Fibroblast of lung (primary cell): ENCODE measurements at places on chromosomes 1 and 21. TPM values are rescaled to one million over a fixed set of nuclear protein-coding genes. Genes with fewer than 3 reads are reported as not detected.

- H3K4me3 ChIP-seq, result peak overlapping the region; percentile 22
- peak; percentile 98 for DNase-seq
- peak overlapping the region; percentile 26 for H3K27ac ChIP-seq
- H3K4me1 ChIP-seq, result peaks cover 3% of the 10 kb centered on the region
These were observed 332.4 kb downstream of the CAMTA1 start for GRCh38 chr1:7117399-7118281.

DNA sequence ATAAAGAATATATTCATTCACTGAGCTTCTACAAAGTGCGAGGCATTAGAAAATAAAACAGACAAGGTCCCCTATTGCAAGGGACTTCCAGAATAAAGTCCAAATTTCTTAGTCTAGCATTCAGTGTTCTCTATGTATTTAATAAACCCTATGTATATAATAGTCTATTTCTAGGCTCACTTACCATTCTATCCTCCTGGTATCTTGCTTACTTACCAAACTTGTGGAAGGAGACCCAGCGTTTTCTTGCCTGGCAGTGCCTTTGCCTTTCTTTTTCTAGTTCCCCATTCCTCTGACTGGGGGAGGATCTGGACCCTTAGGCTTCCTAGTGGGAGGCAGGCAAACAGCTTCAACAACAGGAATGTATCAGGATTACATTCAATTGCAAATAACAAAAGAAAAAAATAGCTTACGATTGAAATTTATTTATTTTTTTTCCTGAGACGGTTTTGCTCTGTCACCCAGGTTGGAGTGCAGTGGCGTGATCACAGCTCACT lies 690 bp upstream of the RNF19B start:
- no peaks in the 10 kb centered on the region for H3K36me3 ChIP-seq
- H3K4me1 ChIP-seq, result peaks cover 12% of the 10 kb centered on the region
- H3K27ac ChIP-seq, result no peak overlapping the region
- H3K27me3 ChIP-seq, result no peaks in the 10 kb centered on the region
- no peak overlapping the region for H3K4me3 ChIP-seq

DNA sequence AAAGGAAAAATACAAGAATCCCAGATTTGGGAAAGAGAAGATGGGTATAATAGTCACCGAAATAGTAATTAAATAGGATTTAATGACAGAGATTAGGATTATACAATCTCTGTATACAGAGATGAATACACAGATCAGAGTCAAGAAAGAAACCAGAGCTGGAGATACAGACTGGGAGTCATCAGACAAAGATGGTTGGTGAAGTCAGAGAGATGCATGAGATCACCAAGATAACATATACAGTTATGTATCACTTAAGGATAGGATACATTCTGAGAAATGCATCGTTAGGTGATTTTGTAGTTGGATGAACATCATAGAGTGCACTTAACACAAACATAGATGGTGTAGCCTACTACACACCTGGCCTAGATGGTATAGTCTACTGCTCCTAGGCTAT lies 49.8 kb downstream of the VCAM1 start:
- H3K36me3 ChIP-seq, result no peaks in the 10 kb centered on the region
- H3K27me3 ChIP-seq, result no peaks in the 10 kb centered on the region
- no peaks in the 10 kb centered on the region for H3K4me1 ChIP-seq
- H3K27ac ChIP-seq, result no peak overlapping the region
- H3K4me3 ChIP-seq, result no peak overlapping the region
- DNase-seq, result no peak

DNA sequence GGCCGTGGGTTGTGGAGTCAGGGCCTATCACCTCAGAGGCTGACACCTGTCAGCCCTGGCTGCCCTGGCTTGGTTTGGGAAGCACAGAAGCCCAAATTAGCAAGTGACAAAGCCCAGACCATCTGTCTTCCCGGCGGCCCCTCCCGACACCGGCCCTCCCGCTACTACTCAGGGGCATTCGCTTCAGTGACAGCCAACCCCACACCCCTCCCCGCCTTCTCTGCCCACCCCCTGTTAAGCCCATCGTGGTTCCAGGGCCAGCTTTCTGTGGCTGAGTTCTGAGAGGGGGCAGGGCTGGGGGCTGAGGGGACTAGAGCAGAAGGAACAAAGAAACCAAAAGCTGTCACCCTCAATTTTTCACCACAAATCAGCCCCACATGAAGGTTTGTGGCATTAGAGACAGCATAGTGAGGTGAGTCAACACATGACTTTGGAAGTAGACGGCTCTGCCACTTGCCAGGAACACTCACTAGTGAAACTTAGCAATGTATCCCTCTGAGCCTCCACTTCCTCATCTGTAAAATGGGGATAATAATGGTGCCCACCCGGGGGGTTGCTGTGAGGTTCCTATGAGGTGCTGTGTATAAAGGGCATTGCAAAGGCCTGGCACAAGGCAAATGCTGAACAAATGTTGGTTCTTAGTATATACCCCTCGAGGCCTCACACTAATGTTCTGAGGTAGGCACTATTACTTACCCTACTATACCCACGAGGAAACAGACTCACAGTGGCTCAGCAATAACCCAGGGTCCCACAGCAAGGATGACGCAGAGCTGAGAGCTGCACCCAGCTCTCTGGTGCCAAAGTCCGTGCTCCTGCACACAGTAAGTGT lies 5.2 kb upstream of the TNNI1 start:
- H3K27me3 ChIP-seq, result peaks cover 14% of the 10 kb centered on the region
- DNase-seq, result no peak
- H3K4me1 ChIP-seq, result no peaks in the 10 kb centered on the region
- no peaks in the 10 kb centered on the region for H3K36me3 ChIP-seq
- no peak overlapping the region for H3K27ac ChIP-seq

GRCh38 chr1:98104289-98104688 lies 183.5 kb upstream of the DPYD start:
- peaks cover 7% of the 10 kb centered on the region for H3K4me1 ChIP-seq
- H3K27me3 ChIP-seq, result no peaks in the 10 kb centered on the region
- no peak overlapping the region for H3K27ac ChIP-seq
- no peak overlapping the region for H3K4me3 ChIP-seq
- DNase-seq, result peak; percentile 79

- no peak overlapping the region for H3K4me3 ChIP-seq
- H3K27me3 ChIP-seq, result no peaks in the 10 kb centered on the region
- no peaks in the 10 kb centered on the region for H3K4me1 ChIP-seq
- H3K27ac ChIP-seq, result no peak overlapping the region
- no peak for DNase-seq
These were observed 17.4 kb downstream of the DEPDC1 start for GRCh38 chr1:68479501-68479900.

GRCh38 chr21:26717146-26717739 lies 128.0 kb downstream of the ADAMTS1 start:
- no peaks in the 10 kb centered on the region for H3K27me3 ChIP-seq
- H3K4me1 ChIP-seq, result no peaks in the 10 kb centered on the region
- H3K27ac ChIP-seq, result no peak overlapping the region
- no peak for DNase-seq

DNA sequence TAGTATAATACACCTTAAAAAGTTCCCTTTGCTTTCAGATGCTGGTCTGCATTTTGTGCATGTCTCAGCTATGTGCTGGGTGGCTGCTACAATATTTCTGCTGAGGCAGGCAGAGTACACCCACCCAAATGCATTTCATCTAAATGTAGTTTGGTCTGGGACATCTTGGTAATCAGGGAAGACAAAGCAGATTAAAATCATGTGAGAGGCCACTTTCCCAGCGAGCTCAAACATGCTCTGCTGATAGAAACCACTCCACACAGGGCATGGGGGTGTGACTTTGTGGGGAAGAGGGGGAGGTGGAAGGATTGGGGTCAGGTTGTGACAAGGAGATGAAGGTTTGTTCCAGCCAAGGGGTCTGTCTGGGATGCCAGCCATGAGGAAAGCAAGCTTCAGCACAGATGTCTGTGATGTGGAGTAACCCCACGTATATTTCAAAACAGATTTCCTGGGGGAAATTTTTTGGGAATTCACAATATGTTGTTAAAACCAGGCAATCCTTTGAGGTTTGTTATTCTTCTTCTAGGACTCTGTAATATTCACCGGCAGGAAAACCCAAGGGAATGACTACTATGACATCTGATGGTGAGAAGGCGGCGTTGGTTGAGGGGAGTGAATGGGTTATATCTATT lies 255.1 kb upstream of the FGGY start:
- no peaks in the 10 kb centered on the region for H3K36me3 ChIP-seq
- no peaks in the 10 kb centered on the region for H3K27me3 ChIP-seq
- no peak overlapping the region for H3K27ac ChIP-seq
- H3K4me1 ChIP-seq, result peaks cover 7% of the 10 kb centered on the region
- H3K4me3 ChIP-seq, result no peak overlapping the region
- peak; percentile 37 for DNase-seq

GRCh38 chr1:109881906-109882287 lies 28.8 kb upstream of the CSF1 start:
- H3K27me3 ChIP-seq, result no peaks in the 10 kb centered on the region
- H3K27ac ChIP-seq, result no peak overlapping the region
- H3K4me3 ChIP-seq, result no peak overlapping the region
- DNase-seq, result no peak
- peaks cover 7% of the 10 kb centered on the region for H3K4me1 ChIP-seq

DNA sequence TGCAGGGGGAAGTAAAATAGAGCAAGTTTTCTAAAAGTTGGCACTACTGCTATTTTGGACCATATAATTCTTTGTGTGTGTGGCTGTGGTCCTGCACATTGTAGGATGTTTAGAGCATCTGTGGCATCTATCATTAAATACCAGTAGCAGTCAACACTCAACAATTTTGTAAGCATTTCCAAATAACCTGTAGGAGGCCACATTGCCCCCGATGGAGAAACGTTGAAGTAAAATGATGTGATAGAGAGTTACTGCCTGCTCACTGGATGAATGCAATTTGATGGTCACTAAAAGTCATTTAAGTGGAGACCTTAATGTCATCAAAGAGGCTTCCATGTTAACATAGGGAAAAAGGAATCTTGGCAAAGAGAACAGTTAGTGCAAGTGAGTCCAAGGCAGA lies 560.8 kb downstream of the NEGR1 start:
- no peaks in the 10 kb centered on the region for H3K4me1 ChIP-seq
- DNase-seq, result no peak
- H3K27ac ChIP-seq, result no peak overlapping the region

DNA sequence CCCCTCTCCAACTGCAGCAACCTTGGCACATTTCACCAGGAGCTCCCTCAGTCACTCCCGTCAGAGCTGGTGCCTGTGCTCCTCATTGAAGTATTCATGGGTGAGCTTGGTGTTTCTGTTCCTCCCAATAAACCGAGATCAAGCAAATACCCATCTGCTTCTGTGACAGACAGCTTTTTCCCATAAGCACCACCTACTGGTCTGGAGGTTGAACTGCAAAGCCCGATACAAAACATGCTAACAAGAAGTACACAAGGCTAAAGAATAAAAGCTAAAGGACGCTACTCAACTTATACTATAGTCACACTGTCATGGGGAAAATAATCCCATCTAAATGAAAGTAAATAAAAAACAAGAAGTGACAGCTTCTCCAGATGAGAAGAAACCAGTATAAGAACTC lies 111.9 kb upstream of the C21orf91 start:
- H3K27ac ChIP-seq, result no peak overlapping the region
- H3K4me1 ChIP-seq, result no peaks in the 10 kb centered on the region
- DNase-seq, result no peak

GRCh38 chr1:218698141-218698540 lies 353.0 kb downstream of the TGFB2 start:
- no peaks in the 10 kb centered on the region for H3K36me3 ChIP-seq
- no peaks in the 10 kb centered on the region for H3K4me1 ChIP-seq

DNA sequence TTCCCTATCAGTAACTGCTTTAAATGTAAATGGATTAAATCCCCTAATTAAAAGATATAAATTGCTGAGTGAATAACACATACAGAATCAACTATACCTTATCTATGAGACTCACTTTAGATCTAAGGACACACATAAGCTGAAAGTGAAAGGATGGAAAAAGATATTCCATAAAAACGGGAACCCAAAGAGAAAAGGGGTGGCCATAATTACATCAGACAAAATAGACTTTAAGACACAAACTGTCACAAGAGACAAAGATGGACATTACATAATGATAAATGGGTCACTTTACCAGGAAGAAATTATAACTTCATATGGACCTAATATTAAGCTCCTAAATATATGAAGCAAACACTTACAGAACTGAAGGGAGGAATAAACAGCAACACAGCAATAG lies 59.2 kb downstream of the SLC25A24 start:
- no peak for DNase-seq
- no peaks in the 10 kb centered on the region for H3K27me3 ChIP-seq
- no peaks in the 10 kb centered on the region for H3K4me1 ChIP-seq
- peaks cover 8% of the 10 kb centered on the region for H3K36me3 ChIP-seq
- H3K27ac ChIP-seq, result no peak overlapping the region
- no peak overlapping the region for H3K4me3 ChIP-seq

DNA sequence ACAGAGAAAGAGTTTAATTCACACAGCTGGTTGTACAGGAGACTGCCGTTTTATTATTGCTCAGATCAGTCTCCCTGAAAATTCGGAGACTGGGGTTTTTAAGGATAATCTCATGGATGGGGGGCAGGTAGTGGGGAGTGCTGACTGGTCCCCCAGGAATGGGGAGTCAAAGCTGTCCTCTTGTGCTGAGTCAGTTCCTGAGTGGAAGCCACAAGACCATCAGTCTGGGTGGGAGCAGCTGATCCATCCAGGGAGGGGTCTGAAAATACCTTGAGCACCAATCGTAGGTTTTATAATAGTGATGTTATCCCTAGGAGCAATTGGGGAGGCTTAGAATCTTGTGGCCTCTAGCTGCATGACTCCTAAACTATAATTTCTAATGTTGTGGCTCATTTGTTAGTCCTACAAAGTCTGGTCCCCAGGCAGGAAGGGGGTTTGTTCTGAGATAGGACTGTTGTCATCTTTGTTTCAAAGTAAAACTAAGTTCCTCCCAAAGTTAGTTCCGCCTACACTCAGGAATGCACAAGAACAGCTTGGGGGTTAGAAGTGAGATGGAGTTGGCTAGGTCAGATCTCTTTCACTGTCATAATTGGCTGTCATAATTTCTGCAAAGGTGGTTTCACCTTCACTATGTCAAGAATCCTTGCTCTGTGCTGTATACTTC lies 50.3 kb downstream of the TRAF5 start:
- H3K4me3 ChIP-seq, result no peak overlapping the region
- H3K27ac ChIP-seq, result no peak overlapping the region
- H3K4me1 ChIP-seq, result no peaks in the 10 kb centered on the region
- no peaks in the 10 kb centered on the region for H3K27me3 ChIP-seq

GRCh38 chr1:29700491-29700890 lies 464.2 kb downstream of the PTPRU start:
- no peak overlapping the region for H3K4me3 ChIP-seq
- H3K27me3 ChIP-seq, result peaks cover 9% of the 10 kb centered on the region
- H3K27ac ChIP-seq, result no peak overlapping the region
- H3K36me3 ChIP-seq, result no peaks in the 10 kb centered on the region
- H3K4me1 ChIP-seq, result no peaks in the 10 kb centered on the region
- DNase-seq, result no peak

- no peaks in the 10 kb centered on the region for H3K36me3 ChIP-seq
- peaks cover 3% of the 10 kb centered on the region for H3K4me1 ChIP-seq
- H3K4me3 ChIP-seq, result no peak overlapping the region
These were observed 192.2 kb downstream of the ROR1 start for GRCh38 chr1:63966016-63966415.

HMCN1 gene
- total RNA-seq, result 6.8 and 12.3 TPM in 2 replicates

TRNP1 gene
- total RNA-seq, result 10.8 and 16.2 TPM in 2 replicates

CEP85 gene
- 3.9 and 6.9 TPM in 2 replicates for total RNA-seq

MT1HL1 gene
- total RNA-seq, result not detected in 2 replicates

RGS4 gene
- total RNA-seq, result 36.5 and 63.3 TPM in 2 replicates

TEX38 gene
- total RNA-seq, result not detected in 2 replicates

KLF17 gene
- under 0.01 and 0.50 TPM in 2 replicates for total RNA-seq

PTPRC gene
- total RNA-seq, result under 0.01 TPM in 2 replicates

ZNF697 gene
- 22.3 and 23.0 TPM in 2 replicates for total RNA-seq

CLCA4 gene
- total RNA-seq, result not detected in 2 replicates

RNU1-3 gene
- under 0.01 and 3,997 TPM in 2 replicates for total RNA-seq

TNFRSF18 gene
- total RNA-seq, result 0.77 and 1.3 TPM in 2 replicates

RXFP4 gene
- not detected in 2 replicates for total RNA-seq
